ENCODE measurements at places on chromosomes 12 and 14.

DNA sequence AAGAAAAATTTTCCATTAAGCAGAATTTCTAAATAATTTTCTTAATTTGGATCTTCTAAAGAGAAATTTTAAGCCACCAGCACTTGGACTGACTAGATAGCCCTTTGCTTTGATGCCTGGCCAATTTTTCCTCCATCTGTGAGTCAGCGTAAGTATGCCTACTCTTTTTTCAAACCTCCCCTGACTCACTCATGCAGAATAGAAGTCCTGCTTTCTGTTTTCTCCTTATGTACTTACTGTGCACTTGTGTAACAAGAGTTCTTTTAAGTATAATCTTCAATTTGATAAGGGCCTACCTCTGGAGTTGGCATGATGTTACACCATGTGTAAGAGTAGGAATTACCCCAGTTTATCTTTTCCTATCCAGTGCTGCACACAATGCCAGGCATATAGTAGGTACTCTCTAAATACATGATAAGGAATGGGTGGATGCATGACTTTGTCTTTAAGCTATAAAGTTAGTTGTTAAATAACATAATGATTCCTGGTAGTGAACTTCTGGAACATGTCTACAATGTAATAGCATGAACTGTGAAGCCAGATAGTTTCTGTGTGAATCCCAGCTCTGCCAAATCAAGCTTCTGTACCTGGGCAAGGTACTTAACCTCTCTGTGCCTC lies 329.6 kb downstream of the TMTC2 start:
- DNase-seq, result no peak

- no peak for DNase-seq
Observed at GRCh38 chr12:75271576-75271975, 58.5 kb downstream of the CAPS2 start.

DNA sequence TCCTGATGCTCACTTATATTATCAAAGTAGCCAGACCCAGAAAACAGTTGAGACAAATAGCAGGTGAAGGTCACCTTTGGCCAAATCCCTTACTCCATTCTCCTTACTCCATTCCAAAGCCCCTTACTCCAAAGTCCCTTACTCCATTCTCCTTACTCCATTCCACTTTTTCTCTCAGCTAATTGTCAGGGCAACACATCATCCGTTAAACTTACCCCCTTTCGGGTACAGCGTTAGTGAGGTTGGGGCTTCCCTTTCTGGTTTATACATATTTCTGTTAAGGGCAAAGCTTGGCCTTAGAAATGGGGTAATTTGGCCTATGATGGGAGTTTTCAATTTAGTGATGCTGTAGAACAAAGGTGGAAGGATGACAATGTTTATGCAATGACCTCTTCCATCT lies 111.8 kb upstream of the CCND2 start:
- DNase-seq, result no peak

- no peak for DNase-seq
Observed at GRCh38 chr12:99435095-99435791, 212.3 kb upstream of the GARIN6 start.

GRCh38 chr12:62660756-62661155 lies 194.1 kb downstream of the MON2 start:
- no peak for DNase-seq

- peak; percentile 62 for DNase-seq
Observed at GRCh38 chr12:6927379-6928021, at the start of gene ATN1. ATN1 (plus strand) TSS chr12:6927959; CDS start chr12:6934002, 6,043 bp downstream.

DNA sequence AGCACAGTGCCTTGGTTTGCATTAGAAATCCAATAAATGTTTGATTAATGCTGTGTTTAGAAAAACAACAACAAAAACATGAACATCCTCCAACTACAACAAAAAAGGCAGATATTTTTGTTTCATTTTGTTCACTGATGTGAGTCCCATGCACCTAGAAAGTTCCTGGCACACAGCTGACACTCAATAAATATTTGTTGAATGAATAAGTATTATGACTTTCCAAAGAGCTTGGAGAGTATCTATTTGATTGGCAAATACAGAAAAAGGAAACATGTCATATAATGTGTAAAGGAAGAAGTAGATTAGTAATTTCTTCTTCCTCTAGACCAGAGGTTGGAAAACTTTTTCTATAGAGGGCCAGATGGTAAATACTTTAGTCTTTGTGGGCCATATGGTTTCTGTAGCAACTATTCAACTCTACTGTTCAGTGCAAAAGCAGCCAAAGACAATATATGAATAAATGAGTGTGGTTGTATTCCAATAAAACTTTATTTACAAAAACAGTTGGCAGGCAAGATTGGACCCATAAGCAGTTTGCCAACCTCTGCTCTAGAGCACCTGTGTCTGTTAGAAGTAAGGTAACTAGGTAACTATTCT lies 312.3 kb upstream of the DIO2 start:
- DNase-seq, result no peak

DNA sequence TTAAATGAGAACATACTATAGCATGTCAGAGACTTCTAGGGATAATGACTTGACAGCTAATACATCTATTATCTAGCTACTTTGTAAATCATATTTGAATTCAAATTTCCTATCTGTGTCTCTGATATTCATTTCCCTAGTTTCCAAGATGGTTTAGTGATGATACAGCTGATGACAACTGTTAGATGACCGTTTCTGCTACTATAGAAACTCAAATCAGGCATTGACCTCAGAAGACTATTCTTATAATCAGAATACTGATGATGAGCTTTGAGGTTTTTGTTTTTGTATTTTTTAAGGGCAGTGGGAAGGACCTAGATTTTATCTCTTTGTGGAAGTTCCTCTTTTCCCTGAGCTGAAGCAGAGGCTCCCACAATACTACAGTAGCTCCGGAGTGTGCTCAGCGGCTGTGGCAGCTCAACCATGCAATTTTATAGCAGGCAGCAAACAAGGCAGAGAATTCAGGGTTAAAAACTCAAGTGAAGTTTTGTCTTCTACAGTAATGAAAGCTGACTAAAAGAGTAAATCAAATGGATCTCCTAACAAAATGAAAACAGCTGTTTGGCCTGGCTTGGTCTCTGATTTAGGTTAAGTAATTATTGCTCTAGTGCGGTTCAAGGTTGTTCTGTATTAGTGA lies 145.1 kb downstream of the SLC25A21 start:
- no peak for DNase-seq

DNA sequence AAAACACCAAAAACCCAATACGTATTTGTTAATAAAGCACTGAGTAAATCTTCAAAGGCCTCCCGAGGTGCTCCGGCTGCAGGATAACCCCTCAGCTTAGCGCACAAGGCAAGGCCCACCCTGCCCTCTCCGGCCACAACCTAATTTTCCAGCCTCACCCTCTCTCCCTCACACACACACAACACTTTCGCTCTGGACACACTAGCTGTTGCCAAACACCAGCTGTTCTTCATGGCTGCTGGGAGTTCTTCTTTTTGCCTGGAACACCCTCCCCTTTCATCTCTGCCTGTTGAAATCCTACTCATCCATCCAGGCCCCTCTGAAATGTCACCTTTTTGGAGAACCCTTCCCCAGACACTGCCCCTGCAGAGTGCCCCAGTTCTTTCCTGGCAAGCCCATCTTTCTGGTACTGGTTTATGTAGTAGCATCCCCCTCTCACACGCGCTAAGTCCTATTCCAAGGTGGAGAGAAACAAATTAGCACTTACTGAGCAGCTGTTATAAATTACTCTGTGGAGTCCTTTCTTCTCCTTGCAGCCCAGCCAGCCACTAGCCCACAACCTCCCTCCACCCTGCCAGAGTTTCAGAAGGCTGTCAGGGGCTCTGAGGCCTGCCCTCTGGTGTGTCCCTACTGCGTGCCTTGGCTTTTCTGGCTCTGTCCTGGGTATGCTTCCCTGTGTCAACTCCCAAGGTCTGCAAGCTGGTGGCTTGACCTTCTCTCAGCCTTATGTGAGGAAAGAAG lies 805 bp upstream of the CRACR2A start:
- DNase-seq, result no peak

DNA sequence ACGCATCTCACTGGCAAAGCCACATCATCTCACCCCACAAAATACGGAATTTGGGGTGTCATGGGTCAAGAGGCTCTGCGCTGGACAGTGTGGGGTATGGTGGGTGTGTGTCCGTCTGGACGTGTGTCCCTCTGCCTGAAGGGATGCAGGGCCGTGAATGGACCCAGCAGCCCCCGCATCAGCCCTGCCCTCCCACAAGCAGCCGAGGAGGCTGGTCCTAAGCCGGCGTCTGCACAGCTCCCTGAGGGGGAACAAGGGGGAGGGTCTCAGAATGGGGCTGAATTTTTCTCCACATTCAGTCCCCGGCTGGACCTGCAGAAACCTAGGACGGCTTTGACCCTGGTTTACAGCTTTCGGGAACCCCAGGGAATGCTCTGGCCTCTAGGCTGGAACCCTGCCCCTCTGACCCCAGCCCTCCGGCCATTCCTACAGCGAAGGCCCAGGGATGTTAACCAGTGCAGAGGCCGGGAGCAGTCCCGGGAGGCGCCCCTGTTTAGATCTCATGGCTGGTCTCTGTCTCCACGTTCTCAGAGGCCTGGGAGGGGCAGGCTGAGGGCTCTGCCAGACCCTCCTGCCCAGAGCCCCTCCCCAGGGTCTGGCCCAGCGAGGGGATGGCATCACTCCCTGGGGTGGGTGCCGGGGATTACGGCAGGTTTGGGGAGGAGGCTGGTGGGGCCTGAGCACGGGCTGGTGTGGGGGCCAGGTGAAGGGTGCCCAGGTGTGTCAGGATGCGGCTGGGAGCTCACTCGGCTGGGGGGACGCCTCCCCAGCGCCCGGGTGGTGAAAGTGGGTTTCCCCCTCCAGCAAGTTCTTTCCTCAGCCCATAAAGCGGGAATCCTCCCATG lies 156.5 kb upstream of the C14orf180 start:
- no peak for DNase-seq

DNA sequence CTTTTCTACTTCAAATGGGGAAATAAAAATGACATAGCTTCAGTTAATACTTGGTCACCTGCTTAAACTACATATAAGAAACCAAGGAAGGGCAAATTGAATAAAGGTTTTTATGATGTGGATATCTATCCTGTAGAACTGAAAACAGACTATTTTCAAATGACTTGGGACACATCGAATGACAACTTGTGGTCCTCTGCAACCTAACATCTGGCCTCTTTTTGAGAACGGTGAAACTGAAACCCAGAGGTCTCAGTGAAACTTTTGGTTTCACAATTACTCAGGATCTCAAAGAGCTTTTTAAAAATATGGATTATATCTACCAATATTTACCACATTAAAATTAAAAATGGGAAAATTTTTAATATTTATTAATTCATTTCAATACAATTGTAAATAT lies 65.2 kb downstream of the PPP2R5E start:
- peak; percentile 41 for DNase-seq

DNA sequence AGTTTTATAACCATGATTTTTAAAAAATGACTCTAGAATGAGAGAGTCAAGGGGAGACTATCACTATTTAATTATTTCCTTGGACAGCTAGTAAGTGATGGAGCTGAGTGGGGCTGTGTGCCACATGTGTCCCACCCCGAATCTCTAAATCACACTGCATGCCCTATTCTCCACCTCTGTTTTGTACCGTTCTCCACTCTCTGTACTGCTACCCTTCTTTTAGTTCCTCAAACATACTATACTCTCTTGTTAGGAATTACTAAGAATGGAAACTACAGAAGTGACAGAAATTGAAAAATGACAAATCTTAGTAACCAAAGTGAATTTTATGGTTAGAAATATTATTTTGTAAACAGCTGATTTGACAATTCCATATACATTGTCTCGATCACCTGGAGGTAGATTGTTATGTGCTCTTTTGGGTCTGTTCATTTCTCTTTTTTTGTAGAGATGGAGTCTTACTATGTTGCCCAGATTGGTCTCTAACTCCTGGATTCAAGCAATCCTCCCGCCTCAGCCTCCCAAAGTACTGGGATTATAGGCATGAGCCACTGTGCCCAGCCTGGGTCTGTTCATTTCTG lies 35.9 kb downstream of the SLC11A2 start:
- DNase-seq, result no peak

DNA sequence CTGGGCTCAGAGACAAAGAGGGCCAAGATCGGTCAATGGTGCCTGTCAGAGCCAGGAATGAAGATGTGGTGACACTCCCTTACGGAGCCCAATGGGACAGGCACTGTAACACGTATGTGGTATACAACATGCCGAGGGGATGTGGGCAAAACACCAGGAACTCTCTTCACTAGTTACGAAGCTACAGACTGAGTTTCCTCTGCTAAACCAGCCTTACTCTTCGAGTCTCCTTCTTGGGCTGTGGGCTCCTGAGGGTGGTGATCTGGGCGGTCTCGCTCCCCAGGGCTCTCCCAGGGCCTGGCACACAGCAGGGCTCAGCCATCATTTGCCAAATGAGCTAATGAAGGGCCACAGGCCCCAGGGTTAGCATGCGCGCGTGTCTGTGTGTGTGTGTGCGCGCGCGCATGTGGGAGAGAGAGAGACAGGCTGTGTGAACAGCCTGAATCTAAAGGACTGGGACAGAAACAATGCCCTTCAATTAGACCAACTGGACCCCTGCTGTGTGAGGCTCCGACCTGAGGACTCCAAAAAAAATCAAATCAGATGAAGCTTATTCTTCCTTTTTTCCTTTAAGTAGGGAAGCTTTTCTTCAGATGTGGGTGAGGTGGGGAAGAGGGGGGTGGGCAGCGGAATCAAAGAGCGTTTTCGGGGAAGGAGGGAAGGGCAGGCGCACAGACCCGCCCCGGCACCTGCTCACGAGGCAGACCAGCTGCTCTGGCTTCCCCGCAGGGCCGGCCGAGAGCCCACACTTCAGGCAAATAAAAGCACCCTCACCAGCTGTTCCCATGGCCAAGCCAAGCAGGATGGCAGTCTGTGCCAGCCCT lies 42.5 kb downstream of the CCDC88C start:
- DNase-seq, result no peak

GRCh38 chr14:24875991-24876878 lies 173.7 kb downstream of the STXBP6 start:
- no peak for DNase-seq
